ENCODE measurements at places on chromosomes 12 and 14.

- DNase-seq, result no peak
Measured at GRCh38 chr14:73263606-73264005, 26.3 kb downstream of the PAPLN start.

DNA sequence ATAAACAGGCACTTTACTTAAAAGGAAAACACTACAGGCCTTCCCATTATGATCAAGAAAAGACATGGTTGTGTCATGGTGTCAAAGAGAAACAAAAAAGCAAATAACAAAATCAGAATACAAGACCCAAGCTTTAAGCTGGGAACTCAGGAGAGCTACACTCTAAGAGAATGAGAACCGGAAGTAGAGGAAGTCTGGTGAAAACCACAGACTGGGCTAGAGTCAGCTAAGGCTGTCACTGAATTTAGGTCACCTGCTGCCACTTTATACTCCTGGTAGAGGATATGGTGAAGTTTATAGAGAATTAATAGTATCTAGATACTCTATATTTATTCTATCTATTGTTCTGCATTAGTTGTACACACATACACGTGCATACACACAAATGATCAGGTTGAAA lies 971.7 kb downstream of the FLRT2 start:
- no peak for DNase-seq

GRCh38 chr14:77903937-77904617 lies 104.2 kb downstream of the ADCK1 start:
- DNase-seq, result no peak

DNA sequence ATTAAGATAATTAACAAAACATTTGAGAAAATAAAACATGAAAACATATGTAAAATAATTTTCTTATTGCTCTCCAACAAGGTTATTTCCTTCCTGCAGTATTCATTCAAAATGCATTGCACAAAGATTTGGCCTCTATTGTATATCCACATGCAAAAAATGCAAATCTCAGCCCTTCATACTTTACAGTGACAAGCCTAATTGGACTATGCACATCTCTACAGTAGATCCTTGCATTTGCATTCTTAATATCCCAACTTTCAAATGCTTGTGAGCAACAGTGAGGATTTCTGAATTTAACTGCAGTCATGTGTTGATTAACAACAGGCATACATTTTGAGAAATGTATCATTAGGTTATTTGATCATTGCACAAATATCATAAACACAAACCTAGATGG lies 333.7 kb downstream of the PAWR start:
- DNase-seq, result no peak

GRCh38 chr12:59780605-59781135 lies 184.8 kb downstream of the SLC16A7 start:
- peak; percentile 39 for DNase-seq

DNA sequence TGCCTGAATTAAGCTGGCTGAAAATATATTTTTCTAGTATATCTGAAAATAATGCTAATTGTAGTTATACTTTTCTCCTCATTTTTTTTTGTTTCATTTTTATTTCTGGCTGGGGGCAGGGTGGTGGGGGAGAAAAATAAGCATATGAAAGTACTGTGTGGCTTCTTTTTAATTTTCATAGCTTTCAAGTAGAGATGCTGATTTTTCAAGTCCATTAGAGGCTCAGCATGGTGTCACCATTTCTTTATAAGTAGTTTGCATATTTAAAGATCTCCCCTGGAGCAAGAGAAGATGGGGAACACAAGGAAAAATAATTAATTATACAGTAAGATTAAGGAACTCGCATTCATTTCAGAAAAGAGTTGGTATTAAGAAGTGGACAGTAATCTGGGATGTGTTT lies 27.1 kb downstream of the TTC8 start:
- DNase-seq, result no peak

GRCh38 chr12:76106631-76107030 lies 22.1 kb upstream of the NAP1L1 start:
- DNase-seq, result no peak

- DNase-seq, result peak; percentile 73
Measured at GRCh38 chr14:96176275-96176674, 28.4 kb upstream of the BDKRB2 start.

GRCh38 chr12:113056631-113057488 lies at the start of gene DTX1:
TSS of gene DTX1 (plus strand) at chr12:113056730. CDS start at chr12:113058193, 1,463 bp downstream.
- peak; percentile 38 for DNase-seq

GRCh38 chr12:123744836-123745235 lies 17.3 kb upstream of the DNAH10 start:
- no peak for DNase-seq

GRCh38 chr12:176321-177181 lies 37.4 kb downstream of the SLC6A12 start:
- DNase-seq, result peak; percentile 42

- no peak for DNase-seq
Measured at GRCh38 chr14:73003681-73004080, 23.2 kb downstream of the ZFYVE1 start.

DNA sequence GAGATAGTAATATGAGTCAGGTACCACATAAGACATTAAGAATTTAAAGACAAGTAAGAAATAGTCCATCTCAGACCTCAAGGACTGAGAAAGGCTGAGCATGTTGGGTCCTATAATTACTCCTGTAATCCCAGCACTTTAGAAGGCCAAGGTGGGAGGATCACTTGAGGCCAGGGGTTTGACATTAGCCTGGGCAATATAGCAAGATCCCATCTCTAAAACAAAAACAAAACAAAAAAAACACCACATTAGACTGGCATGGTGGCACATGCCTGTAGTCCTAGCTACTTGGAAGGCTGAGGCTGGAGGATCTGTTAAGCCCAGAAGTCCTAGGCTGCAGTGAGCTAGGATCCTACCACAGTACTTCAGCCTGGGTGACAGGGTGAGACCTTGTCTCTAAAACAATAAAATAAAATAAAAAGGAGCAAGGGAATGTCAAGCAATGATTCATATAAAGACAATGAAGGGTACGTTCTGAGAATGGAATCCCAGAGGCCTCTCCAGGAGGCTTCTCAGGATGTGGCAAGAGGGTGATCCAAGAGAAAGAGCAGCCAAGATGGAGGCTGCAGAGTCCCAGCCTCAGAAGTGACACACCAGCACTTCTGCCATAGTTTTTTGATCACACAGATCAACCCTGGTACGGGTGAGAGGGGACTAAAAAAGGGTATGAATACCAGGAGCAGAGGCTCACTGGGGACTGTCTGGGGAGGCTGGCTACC lies 206.4 kb downstream of the CRADD start:
- DNase-seq, result peak; percentile 74

- DNase-seq, result no peak
Measured at GRCh38 chr12:32854097-32854496, 42.5 kb downstream of the PKP2 start.

GRCh38 chr12:67068761-67069450 lies 200.3 kb upstream of the CAND1 start:
- DNase-seq, result peak; percentile 71

DNA sequence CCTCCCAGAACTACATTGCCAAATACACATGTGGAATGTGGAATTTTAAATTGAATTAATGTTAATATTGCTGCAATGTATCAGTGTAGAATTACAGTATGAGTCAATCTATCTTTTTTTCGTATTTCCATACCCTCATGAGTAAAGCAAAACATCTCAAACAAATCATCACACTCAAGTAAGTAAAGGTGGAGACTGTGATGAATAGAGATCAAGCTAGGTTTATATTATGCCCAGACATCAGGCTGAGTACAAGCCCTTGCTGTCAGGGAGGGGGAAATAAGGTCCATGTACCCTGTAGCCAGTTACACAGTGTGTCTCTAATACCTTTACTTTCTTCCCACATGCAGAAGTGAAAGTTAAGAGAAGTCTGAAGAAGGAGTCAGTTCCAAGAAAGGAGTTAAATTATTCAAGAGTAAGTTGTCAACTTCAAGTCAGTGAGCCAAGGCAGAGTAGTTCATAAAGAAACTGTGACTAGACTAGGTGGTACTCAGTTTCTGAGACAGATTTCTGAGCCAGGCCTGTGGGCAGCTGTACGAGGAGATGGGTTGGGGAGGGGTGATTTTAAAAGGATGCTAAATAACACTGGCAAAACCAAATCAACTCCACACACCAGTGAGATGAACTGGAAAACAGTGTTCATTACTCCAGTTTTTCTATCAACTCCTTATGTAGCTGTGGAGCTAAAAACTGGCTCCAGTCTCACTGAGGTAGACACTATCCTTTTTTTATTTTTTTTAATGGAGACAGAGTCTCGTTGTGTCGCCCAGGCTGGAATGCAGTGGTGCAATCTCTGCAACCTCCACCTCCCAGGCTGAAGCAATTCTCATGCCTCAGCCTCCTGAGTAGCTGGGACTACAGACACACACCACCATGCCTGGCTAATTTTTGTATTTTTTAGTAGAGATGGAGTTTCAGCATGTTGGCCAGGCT lies 23.8 kb upstream of the STK38L start:
- peak; percentile 80 for DNase-seq

DNA sequence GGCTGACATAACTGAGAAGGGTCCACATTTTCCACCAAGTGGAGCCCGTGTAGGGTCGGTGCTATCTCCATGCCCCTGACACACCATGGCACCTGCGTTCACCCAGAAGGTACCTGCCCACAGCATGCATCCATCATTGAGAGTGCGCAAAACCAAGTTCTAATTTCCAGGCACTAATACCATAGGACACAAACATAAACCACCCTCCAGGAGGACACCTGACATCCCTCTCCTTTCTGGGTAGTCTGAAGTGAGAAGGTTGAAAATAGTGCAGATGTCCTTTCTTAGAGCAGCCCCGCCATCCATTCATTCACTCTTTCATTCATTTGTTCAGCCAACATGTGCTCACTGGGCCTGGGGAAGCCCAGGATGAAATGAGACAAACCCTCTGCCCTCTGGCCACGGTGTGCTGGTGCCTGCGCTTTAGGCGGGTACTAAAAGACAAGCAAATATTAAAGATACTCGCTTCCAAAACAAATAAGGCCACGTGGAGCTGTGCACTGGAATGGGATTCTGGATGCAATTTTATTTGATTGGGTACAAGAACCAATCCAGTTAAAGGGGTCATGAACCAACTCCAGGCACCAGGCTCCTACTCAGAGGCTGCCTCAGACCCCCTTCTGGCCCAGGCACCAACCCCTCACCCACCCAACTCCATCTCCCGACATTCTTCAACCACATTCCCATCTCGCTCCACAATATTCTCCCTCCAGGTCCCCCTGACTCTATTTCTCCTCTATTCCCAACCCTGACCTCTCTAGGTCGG lies 1.2 kb downstream of the TTC7B start:
- no peak for DNase-seq

DNA sequence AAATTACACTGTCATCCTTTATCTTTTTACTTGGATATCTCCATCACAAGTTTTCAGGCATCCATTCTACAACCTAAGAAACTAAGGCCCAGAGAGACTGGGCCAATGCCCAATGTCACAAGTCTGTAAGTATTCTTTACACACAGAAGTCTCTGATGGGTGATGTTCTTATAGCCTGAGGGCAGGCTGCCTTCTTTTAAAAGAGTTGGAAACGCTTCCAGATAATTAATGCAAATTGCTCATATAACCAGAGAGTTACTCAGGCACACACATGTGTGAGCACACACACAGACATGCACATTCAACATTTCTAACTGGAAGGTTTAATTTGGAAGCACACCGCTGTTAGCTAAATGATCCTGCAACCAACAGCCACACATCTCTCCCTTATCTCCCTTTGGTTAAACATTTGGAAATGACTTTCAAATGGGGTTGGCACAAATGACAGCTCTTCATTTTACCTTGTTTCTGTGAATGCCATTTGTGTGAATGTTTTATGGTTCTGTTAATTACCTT lies 160.8 kb upstream of the TMPO start:
- no peak for DNase-seq

- no peak for DNase-seq
Measured at GRCh38 chr12:48115957-48116356, 3.2 kb upstream of the PFKM start.

- DNase-seq, result no peak
Measured at GRCh38 chr14:60720962-60721325, 3.2 kb downstream of the SIX4 start.

GRCh38 chr12:93572712-93573551 lies 457 bp downstream of the SOCS2 start:
- DNase-seq, result peak; percentile 70

GRCh38 chr12:3726456-3726855 lies 26.5 kb downstream of the CRACR2A start:
- DNase-seq, result no peak

- no peak for DNase-seq
Measured at GRCh38 chr12:64008596-64008995, 164.1 kb downstream of the SRGAP1 start.

GRCh38 chr12:72053604-72054003 lies 115.0 kb downstream of the TPH2 start:
- DNase-seq, result peak; percentile 4

- no peak for DNase-seq
Measured at GRCh38 chr12:40313928-40314327, 89.1 kb downstream of the LRRK2 start.

GRCh38 chr12:43237238-43237879 lies 314.6 kb downstream of the ADAMTS20 start:
- DNase-seq, result no peak

- DNase-seq, result no peak
Measured at GRCh38 chr14:66999978-67000377, 189.3 kb upstream of the GARIN2 start.

GRCh38 chr14:58699681-58700205 lies 62.0 kb downstream of the DACT1 start:
- DNase-seq, result peak; percentile 45

DNA sequence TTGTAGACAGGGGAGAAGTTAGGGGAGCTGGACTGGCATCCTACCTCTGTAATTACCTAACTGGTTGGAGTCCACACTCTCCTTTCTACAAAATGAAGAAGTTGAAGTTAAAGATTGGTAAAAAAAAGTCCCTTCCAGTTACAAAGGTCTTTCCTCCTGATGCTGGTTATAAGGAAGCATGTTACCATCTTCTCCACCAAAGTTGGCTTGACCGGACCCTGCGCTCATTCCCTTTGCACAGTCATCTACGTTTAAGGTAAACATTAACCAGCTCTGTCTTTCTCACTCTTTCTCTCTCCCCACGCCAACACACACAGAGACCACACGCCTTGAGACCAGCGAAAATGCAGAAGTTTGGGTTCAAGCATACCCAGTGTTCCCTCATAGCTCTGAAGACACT lies 11.9 kb downstream of the FBLN5 start:
- DNase-seq, result no peak

DNA sequence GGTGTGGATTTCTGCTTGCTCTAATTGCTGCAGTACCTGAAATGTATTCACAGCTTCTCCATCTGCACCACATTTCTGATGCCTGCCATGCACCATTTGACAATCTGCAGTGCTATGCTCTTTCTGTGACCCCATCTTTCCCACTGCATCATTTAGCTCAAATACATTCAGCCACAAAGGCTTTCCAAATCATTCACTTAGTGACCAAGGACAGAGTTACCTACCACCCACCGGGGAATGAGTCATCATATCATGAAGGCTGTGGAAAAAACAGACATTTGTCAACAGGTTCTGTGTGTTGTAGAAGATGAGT lies 465.5 kb upstream of the ATP2B1 start:
- peak; percentile 8 for DNase-seq

All from adipocyte (in vitro differentiated cells).